ENCODE measurements at places on chromosomes 11 and 22.

DNA sequence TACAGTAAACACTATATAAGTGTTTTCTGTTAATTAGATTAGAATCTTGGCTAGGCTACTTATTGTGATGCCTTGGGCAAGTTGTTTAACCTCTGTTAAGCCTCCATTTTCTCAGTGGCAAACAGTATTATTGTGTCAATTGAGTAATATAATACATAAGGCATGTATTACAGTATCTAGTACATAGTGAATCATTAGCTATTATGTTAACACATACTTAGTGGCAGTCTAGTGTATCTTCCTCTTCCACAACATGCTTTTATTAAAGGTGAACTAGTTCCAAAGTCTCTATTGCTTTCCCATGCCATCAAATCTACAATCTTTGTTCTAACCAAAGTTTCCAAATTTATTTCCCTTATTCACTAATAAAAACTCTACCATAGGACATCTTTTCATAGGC, 200.9 kb downstream of the SOX6 start:
- DNase-seq, result no peak

DNA sequence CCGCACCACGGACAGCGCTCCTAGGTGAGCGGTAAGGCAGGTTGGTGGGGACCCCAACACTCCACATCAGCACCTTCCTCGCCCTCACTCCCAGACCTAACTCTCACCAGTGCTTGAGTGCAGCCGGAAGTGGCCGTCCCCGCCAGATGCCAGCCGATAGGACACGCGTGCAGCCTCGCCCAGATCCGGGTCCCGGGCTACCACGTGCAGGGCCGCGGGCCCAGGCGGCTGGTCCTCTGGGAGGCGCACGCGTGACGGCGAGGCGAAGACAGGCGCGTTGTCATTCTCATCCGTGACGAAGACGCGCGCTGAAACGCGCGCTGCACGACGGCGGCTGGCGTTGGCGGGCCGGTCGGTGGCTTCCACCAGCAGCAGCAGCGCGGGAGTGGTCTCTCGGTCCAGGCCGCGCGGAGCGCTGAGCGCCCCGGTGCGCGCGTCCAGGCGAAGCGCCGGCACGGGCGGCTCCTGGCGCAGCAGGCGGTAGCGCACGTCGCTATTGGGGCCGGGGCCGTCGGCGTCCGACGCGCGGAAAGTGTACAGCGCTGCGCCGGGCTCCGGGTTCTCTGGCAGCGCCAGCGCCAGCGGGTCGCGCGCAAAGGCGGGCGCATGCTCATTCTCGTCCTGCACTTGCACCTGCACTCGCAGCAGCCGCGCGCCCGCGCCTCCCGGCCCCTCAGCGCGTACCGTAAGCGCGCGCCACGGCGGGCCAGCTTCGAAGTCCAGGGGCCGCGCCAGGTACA, 10.8 kb upstream of the TPP1 start:
- no peak for DNase-seq

GRCh38 chr11:64801158-64801464, 1.9 kb downstream of the MAP4K2 start:
- DNase-seq, result no peak

- no peak for DNase-seq
Measured at GRCh38 chr11:102591160-102591718, 33.9 kb downstream of the MMP20 start.

DNA sequence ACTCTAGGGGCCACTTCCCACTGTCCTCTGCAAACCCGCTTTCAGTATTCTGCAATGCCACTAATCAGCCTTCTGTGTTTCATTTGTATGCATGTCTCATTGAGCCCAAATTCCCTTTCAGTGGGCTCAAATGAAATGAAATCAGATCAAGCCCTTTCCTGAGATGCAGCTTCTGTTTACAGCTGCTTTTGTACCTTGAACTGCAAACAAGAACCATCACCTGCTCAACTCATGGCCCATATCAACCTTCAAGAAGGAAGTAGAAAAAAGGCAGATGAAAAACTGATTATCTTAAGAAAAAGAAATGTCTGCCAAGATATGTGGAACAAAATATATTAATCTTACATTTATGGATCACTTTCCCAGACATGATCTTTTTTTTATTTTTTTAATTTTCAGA, 141.1 kb upstream of the ARHGAP42 start:
- no peak for DNase-seq

GRCh38 chr22:36829370-36830002, 12.7 kb upstream of the PVALB start:
- no peak for DNase-seq

DNA sequence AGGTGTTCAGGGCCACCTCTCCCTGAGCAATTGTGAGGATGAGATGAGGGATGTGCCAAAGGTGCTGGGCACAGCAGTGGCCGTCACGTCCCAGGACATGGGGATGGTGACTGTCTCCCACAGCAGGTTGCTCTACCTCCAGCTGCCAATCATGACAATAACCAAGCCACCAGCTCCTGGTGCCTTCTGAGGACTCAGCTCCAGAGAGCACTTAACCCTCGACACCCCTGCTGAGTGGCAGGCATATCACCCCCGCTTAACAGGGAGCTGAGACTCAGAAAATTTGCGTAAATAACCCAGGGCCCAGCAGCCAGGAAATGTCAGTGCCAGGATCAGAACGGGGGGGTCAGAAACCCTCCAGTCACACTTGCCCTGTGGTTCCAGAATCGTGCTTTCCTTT, 8.4 kb upstream of the PNPLA5 start:
- no peak for DNase-seq

DNA sequence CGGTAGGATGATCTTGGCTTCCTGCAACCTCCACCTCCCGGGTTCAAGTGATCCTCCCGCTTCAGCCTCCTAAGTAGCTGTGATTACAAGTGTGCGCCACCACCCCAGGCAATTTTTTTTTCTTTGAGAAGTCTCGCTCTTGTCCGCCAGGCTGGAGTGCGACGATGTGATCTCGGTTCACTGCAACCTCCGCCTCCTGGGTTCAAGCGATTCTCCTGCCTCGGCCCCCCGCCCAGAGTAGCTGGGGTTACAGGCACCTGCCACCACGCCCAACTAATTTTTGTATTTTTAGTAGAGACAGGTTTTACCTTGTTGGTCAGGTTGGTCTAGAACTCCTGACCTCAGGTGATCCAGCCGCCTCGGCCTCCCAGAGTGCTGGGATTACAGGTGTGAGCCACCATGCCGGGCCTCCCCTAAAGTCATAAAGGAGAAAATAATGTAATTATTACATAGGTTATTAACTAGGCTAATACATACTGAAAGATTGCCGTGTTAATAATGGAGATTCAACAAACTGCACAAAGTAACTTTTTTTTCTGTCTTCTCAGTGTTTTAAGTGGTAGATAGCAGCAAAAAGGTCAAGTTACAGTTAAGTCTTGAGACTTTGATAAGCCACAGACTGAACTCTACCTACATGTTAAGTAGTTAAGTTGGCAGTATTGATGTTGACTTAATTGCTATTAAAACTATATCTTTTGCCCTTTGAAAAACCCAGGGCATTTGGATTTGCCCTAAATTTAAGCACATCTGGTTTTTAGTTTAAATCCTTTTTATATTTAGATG, 3.9 kb downstream of the CAPRIN1 start:
- DNase-seq, result no peak

DNA sequence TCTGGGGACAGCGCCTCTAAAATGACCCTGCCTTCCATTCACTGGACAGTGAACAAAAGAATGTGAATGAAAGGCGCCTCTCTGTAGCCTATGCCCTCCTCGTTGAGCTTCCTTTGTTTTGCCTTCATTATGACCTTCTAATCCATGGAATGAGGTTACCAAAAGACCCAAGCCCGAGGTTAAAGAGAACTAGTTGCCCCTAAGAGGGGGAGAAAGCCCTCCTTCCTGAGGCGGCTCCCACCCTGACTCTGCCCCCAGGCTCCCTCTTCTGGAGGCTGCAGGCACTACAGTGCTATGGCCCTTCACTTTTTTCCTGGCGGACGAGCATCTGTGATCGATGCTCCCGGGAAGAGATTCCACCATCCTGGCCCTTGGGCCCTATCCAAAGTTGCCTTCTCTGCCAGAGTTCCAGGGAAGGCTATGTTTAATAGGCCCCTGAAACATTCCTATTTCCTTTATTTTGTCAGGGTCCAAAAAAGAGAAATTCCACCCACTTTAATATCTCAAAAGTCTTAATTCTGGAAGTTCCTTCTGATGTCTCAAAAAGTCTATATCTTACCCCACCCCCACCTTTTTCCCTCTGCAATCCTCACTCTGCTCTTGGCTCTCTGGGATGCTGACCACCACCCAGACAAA, 147.3 kb downstream of the FEZ1 start:
- DNase-seq, result no peak

DNA sequence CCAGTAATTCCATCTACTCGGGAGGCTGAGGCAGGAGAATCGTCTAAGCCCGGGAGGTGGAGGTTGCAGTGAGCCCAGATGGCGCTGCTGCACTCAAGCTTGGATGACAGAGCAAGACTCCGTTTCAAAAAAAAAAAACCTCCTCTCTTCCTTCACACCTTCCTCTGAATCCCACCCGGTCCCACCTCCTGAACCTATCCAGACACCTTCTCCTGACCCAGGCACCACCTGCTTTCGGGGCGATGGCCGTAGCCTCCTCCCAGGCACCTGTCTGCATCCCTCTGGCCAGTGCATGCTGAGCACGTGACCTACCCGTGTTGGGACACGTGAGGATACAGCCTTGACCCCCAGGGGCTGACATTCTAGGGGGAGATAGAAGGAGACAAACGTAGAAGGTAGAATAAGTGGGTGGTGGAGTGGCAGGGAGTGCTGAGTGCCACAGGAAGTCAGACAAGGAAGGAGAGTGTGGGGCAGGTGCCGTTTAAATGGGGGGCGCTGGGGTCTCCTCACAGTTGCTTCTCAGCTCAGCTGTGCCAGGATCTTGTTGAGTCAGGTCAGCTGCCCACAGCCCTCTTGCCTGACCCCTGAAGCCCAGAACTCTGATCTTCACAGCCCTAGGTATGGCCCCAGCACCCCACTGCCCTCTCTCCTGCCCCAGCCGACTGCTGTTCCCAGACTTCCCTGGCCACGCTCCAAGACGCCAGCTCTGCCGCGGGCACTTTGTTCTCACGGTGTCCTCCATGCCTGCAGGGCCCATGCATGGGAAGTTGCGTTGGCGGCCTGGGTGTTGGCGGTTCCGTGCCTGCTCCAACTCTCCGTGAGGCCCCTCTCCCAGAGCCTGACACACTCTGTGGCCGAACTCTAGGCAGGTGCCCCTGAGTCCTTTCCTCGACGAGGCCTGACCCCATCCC, 1.2 kb upstream of the MIOX start:
- no peak for DNase-seq

DNA sequence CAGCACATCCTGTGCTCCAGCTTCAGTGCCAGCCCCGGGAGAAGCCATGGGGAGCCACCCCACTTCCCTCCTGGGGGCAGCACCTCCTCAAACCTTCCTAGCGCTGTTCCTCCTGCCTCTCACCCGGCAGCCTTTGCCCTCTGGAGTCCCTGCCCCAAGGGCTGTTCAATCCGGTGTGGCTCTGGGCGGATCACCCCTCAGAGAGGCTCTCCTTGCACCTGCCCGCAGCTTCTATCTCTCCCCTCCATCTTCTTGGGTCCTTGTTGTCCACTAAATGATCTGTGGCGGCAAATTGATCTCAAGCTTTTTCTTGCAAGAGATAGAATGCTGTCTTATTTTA, 18.1 kb upstream of the CDKN1C start:
- no peak for DNase-seq

GRCh38 chr11:30326114-30326778, 3.3 kb downstream of the ARL14EP start:
- DNase-seq, result no peak

- DNase-seq, result no peak
Measured at GRCh38 chr11:126424471-126425039, 69.1 kb downstream of the ST3GAL4 start.

DNA sequence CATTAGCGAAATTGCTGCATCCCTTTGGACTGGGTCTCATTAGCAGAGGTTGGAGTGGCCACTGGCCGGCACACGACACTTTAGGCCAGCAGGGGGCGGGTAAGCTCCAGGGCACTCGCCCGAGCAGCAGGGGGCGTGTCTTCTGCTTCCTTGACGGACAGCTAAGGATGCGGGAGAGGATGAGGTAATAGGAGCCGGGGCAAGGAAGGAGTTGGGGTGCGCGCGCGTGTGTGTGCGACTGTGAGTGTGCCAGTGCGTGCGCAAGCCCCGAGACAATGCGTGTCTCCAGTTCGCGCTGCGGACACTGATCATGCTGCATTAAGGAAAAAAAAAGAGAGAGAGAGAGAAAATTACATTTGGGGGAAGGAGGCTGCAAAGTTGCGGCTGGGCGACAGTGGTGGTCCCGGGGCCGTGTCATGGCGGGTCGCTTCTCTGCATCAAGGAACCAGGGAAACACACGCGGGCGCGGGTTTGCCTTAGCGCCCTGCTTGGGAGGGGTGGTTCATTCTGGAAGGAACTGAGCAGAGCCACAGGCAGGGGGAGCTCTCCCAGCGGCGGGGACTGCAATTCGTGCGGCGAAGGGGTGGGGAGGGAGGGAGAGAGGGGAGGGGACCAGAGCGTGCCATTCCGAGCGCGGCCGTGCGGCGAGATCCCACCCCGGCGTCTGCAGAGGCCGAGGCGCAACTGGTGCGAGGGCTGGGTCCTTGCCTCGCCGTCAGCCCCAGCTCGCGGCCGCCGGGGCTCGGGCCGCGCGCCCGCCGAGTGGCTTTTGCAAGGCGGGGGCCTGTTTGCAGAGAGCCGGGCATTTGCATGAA, at the start of gene DTX4:
Gene DTX4 (plus strand): TSS at position 625 of the 815 bp plus-strand sequence. CDS start 464 bp downstream, outside the sequence.
- peak; percentile 64 for DNase-seq

GRCh38 chr11:111379602-111380136, 594 bp upstream of the POU2AF1 start:
- DNase-seq, result no peak

GRCh38 chr22:44701824-44702478, at the start of gene PRR5:
TSS of gene PRR5 (plus strand) at chr22:44702204. CDS start at chr22:44702475, 271 bp downstream.
- DNase-seq, result no peak

DNA sequence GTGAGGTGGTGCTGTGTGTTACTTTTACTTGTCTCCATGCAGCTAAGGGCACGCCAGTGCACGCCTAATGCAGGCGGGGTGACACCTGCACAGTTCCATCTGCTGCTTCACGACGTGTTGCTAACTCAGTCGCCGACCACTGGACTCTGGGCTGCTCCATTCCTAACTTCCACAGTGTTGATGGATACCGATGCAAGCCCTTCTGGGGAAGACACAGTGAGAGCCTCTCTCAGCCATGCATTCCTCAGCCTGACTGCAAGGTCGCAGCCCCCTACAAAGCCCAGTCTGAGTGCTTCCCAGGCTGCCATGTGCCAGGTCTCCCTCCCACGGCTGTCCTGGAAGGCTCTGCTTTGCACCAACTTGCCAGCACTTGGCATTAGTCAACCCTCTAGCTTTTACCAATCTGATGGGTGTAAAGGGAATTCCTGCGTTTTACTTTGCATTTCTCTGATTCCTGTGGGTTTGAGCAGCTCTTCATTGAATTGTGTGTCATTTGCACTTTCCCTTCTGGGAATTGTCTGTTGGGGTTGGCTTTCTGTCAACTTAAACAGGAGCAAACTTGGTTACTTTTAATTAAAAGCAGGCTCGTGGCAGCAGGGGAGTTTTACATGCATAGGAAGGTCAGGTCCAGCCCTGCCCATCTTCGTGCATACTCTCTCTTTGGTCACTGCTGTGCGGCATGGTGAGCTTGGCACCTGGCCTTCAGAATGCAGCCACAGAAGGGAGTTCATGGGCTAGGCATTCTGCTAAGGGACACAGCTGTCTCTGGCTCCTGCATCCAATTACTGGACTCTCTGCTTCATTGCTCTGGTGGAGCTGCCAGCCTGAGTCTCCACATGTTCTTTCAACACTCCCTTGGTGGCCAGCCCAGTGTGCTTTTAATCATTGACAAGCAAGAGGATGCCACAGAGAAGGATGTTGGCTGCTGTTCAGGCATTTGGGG, 34.6 kb upstream of the SHANK2 start:
- DNase-seq, result peak; percentile 99

GRCh38 chr11:107017104-107017432, 1.2 kb downstream of the GUCY1A2 start:
- no peak for DNase-seq

GRCh38 chr11:44356351-44356750, 46.4 kb upstream of the ALX4 start:
- DNase-seq, result no peak

Measured in HS-5 (cell line).